Head of caudate nucleus (tissue), 42 donors: ENCODE measurements at places on chromosomes 1 and 21.

DNA sequence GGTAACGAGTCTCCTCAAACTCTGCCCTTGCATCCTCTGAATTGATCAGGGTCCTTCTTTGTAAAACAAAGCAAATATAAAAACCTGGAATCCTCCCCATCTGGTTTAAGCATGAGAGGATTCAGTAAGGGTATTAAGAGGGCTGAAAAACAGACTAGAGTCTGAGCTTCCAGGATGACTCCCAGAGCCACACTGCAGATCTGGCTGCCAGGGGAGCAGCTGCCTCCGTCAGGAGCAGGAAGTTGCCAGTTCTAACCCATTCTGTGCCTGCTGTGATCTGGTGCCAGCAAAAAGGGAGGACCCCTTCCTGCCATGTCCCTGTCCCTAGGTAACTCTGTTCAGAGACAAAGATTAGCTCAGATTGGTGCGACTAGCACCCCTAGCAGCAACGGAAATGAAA, 27.5 kb downstream of the SERTAD4 start:
- no peak for DNase-seq

DNA sequence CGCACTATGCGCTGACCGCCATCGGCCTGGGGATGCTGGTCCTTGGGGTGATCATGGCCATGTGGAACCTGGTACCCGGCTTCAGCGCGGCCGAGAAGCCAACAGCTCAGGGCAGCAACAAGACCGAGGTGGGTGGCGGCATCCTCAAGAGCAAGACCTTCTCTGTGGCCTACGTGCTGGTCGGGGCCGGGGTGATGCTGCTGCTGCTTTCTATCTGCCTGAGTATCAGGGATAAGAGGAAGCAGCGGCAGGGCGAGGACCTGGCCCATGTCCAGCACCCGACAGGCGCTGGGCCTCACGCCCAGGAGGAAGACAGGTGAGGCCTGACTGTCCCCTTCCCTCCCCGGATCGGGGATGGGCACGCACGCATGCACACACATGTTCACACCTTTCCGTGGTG, 31.9 kb upstream of the FHAD1 start:
- DNase-seq = no peak

DNA sequence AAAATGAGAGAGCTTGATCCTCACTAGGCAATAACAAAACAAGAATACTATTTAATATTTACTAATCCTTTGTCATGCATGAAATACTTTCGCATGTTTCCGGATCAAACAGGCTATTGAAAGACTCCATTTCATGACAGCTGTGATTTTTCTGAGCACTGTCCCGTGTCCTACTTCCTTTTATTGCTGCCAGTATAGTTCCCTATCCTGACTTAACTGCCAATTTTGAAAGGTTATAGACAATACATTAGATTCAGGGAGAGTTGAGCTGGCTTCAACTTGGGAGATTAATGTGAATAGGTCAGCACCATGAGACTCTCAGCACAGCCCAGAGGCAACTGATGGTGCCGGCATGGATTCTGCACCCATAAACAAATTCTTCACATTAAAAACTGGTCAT, 225.8 kb downstream of the VAV3 start:
- no peak for DNase-seq

- no peak for DNase-seq
These were observed 16.5 kb upstream of the ATP6V1G3 start for GRCh38 chr1:198556971-198557370.

- DNase-seq = no peak
These were observed 51.9 kb downstream of the COL11A1 start for GRCh38 chr1:103056423-103056822.

- DNase-seq = no peak
These were observed 18.9 kb upstream of the CCT8 start for GRCh38 chr21:29092102-29092959.

GRCh38 chr1:1344655-1345361, 4.4 kb downstream of the DVL1 start:
- DNase-seq = no peak

GRCh38 chr1:217141711-217142110, 418.5 kb upstream of the ESRRG start:
- DNase-seq = no peak

DNA sequence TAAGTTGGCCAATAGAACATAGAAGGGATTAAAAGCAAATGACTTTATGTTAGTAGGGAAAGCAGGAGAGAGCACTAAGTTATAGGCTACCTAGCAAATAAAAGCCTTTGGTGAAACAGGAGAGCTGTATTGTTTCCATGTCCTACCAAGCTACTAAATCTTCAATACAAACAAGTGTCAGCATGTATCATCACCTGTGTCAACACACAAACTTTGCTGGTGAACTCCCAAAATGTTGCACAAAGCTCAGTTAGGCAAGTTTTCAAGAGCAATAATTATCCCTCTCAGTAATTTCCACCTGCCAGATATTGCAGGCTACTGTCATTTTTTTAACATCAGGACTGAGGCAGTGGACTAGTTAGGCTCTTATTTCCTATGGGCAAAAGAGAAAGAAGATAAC, 77.7 kb upstream of the ADAM30 start:
- no peak for DNase-seq

DNA sequence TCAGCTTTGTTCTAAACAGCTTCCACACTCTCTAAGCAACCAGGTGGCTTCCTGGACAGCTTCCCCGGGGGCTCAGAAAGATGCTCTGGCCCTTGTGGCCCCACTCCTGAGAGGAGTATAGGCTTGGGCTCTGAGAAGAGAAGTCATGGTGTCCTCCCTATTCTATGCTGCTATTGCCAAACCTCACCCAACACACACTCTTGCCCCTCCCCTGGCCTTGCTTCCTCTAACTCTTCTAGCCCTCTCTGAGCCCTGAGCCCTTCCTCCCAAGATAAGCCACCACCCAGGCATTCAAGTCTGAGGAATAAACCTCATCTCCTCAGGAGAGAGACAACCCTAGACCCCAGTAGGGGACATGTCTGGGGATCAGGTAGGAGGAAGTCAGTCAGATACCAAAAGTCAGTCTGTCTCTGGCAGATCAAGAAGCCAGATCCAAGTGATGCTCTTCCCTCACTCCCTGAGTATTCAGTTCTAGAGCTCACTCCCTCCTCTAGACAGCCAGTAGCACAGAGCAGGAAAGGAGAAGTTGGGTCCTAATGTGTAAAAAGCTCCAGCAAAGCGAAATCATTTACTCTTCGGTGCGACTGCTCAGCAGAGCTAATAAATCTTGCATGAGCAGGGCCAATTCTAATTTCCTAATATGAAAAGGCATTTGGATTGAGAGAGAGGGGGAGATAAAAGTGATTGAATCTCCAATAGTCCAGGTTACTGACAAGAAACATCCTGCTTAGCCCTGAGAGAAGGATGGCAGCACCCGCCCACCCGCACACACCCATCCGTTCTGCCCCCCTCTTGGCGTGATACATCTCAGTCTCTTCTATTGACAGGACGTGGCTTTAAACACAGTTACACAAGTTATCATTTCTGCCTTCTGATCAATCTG, 50.5 kb downstream of the DMAP1 start:
- DNase-seq = no peak

- DNase-seq = no peak
These were observed 90.4 kb downstream of the KCNK1 start for GRCh38 chr1:233704170-233704897.

DNA sequence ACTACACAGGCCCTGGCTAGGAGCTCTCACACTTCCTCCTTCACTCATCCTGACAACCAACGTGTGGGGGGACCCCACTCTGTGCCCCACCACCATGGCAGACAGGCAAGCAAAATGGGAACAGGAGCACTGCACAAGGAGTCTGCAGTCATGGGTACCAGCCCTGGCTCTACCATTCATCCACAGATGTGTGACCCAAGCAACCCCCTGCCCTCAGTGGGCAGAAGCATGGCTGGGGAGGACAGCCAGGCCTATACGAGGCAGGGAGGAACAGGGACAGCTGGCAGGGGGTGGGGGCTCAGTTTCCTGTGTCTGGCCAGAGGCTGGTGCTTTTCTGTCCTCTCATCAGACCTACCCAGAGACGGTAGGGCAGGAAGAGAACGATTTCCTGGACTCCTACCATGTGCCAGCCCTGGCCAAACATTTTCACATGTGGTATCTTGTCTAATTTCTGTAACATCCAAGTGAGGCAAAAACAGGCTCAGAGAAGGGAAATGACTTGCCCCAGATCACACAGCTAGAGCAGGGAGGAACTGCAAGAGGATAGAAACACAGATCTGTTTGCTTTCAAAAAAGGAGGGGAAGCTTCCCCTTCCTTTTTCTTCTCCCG, 178.0 kb downstream of the HIVEP3 start:
- DNase-seq = no peak

DNA sequence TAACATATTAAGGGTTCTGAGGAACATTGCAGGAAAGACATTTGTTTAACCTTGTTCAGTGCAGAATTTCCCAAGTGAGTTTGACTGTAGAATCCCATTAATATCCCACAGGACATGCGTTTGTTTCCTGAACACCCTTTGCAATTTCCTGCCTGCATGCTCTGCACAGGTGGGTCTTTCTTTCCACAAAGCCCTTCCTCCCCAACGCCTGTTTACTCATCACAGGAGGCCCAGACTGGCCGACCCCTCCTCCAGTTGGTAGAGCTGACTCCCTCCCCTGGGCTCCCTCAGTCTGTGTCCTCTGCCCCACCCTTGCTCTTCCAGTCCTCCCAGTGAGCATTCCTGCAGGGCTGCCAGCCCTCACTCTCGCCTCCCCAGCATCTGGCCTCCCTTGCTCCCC, 47.5 kb upstream of the CTPS1 start:
- no peak for DNase-seq

GRCh38 chr1:179425186-179425585, 59.4 kb downstream of the AXDND1 start:
- no peak for DNase-seq

DNA sequence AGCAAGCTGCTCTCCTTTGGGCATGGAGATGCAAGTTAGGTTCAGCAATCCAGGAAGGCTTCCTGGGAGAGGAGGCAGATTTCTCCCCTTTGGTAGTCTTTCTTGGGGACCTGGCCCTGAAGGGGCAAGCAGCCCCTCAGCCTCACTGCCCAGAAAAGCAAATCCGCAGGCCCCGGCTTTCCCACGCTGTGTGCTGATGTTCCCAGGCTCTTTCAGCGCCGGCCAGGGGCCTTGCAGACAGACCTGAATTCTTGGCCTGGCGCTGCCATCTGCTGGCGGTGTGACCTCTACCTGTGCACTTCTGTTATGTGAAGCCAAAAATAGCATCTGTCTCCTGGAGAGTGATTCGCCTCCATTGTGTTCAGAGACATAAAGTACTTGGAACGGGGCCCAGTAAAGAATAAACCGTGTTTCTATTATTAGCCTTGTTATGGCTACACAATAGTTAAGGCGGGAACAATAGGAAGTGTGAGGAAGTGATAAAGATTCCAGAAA, 64.8 kb downstream of the ALPL start:
- DNase-seq = peak; percentile 67

DNA sequence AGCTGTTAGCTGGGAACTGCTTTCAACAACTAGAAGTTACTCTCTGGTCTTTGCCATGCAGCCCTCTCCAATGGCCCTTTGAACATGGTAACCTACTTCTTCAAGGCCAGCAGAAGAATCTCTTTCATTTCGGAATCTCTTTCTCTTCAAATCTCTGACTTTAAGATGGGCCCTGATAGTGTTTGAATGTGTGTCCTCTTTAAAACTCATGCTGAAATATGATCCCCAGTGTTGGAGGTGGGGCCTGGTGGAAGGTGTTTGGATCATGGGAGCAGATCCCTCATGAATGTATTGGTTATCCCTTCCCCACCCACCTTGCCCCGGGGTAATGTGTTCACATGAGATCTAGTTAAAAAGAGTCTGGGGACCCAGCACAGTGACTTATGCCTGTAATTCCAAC, 54.5 kb upstream of the SOX13 start:
- DNase-seq = no peak

GRCh38 chr1:14817223-14818170, 219.0 kb downstream of the KAZN start:
- DNase-seq = no peak

DNA sequence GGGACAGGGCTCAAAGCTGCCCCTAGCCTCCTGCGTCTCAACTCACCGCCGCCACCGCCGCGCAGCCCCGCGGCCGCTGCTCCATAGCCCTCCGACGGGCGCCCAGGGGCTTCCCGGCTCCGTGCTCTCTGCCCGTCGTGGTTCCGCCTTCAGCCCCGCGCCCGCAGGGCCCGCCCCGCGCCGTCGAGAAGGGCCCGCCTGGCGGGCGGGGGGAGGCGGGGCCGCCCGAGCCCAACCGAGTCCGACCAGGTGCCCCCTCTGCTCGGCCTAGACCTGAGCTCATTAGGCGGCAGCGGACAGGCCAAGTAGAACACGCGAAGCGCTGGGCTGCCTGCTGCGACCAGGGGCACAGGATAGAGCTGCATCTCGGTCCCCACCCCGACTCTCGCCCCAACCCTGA, at the start of gene TNFRSF25:
TSS of gene TNFRSF25 (minus strand) at position 151 of the 400 bp plus-strand sequence. CDS start at position 85, 66 bp downstream.
- DNase-seq = no peak

DNA sequence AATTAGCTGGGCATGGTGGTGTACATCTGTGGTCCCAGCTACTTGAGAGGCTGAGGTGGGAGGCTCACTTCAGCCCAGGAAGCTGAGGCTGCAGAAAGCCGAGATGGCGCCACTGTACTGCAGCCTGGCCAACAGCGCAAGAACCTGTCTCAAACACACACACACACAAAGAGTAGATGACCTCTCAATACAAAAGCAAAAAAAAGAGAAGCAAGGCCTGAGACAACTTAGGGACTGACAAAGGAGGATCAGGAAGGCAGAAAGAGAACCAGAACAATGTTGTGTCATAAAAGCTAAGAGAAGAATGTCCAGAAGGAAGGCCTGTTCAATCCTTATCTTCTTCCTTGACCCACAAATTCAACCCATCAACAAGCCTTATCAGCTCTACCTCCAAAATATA, 18.5 kb downstream of the WASF2 start:
- no peak for DNase-seq

DNA sequence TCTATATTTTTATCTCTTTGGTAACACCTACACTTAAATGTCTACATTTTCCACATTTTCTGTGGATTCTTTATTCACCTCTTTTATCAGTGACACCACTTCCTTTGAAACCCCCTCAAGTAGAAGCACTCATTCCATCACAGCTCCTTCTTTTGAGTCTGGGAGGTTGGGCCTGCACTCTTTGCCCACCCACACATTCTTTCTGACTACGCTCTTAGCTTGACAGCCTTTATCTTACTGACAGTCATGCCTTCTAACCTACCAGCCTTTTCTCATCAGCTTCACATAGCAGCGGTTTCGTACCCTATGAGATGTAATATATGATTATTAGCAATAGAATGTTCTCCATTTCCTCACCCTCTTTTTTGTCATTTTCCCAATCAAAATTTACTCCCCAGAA, 151.9 kb downstream of the TNFSF18 start:
- peak; percentile 10 for DNase-seq

GRCh38 chr1:22567994-22568393, 4.7 kb downstream of the EPHA8 start:
- DNase-seq = no peak

DNA sequence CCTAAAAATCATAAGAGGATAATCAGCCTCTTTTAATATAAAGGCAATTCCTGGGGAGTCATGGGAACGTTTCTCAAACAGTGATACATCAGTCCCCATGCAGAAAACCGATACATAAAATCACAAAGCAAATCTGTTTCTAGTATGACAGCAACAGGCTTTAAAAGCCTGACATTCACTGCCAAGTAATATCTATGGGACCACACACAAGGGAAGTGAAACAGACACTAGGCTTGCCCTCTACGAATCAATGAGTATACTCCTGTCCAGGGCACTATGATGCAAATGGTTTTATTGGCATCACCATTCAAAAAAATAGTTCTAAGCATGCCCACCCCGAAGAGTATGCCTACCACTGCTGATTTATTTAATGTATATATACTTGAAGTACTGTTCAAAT, 54.4 kb downstream of the TIAM1 start:
- no peak for DNase-seq

- DNase-seq = no peak
These were observed 61.0 kb upstream of the CSF1 start for GRCh38 chr1:109849655-109850054.

- DNase-seq = no peak
These were observed 88.3 kb downstream of the URB2 start for GRCh38 chr1:229714306-229714705.
